ENCODE measurements at places on chromosomes 1 and 21.

GRCh38 chr1:161209790-161210409 lies 5.2 kb upstream of the FCER1G start:
- DNase-seq: peak; percentile 65

GRCh38 chr1:228903434-228904071 lies 168.3 kb downstream of the RHOU start:
- no peak for DNase-seq

GRCh38 chr1:248844526-248844925 lies 6.5 kb downstream of the ZNF672 start:
- no peak for DNase-seq

- no peak for DNase-seq
These were observed 109.1 kb upstream of the LMO4 start for GRCh38 chr1:87219626-87220025.

- no peak for DNase-seq
These were observed 233.0 kb upstream of the IRF2BP2 start for GRCh38 chr1:234842726-234843641.

- no peak for DNase-seq
These were observed 14.7 kb downstream of the RNF2 start for GRCh38 chr1:185059950-185060571.

DNA sequence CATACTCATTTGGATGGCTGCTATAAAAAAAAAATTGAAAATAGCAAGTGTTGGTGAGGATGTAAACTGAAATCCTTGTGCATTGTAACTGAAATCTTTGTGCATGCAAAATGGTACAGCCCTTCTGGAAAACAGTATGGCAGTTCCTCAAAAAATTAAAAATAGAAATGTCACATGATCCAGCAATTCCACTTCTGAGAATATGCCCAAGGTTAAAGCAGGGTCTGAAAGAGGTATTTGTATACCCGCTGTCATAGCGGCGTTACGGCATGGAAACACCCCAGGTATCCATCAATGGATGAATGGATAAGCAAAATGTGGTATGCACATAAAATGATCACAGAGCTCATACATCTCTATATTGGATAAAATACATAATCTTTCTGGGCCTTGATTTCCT lies 116.7 kb downstream of the RUSC1 start:
- no peak for DNase-seq

GRCh38 chr1:9270290-9270883 lies 22.3 kb upstream of the SPSB1 start:
- peak; percentile 78 for DNase-seq

DNA sequence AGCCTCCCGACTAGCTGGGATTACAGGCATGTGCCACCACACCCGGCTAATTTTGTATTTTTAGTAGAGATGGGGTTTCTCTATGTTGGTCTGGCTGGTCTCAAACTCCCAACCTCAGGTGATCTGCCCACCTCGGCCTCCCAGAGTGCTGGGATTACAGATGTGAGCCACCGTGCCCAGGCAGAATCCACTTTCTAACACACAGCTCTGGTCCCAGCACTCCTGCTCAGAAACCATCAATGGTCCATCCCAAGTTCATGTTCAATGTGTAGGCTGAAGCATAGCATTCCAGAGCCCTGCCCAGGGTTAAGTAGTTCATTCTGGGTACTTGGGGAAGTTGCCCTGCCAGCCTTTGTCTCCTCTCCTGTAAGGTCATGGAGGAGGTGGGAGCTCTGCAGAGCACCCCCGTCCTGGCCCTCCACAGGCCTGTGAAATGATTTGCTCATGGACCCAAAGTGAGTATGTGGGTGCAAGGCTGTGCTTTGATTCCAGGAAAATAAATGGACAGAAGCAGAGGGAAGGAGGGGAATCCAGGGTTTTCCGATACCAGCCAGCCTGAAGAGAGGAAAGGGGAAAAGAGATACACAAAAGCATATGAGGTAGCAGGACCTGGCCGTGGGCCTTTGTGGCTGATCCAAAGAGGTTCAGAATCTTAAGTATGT lies 55.2 kb downstream of the NENF start:
- DNase-seq: no peak

GRCh38 chr1:8752921-8753713 lies 64.3 kb downstream of the RERE start:
- DNase-seq: no peak

- DNase-seq: no peak
These were observed 80.2 kb downstream of the SLC45A1 start for GRCh38 chr1:8398086-8398485.

GRCh38 chr21:33546086-33546485 lies 3.2 kb downstream of the SON start:
- no peak for DNase-seq

- DNase-seq: no peak
These were observed 57.5 kb upstream of the CPLANE2 start for GRCh38 chr1:16294219-16295212.

DNA sequence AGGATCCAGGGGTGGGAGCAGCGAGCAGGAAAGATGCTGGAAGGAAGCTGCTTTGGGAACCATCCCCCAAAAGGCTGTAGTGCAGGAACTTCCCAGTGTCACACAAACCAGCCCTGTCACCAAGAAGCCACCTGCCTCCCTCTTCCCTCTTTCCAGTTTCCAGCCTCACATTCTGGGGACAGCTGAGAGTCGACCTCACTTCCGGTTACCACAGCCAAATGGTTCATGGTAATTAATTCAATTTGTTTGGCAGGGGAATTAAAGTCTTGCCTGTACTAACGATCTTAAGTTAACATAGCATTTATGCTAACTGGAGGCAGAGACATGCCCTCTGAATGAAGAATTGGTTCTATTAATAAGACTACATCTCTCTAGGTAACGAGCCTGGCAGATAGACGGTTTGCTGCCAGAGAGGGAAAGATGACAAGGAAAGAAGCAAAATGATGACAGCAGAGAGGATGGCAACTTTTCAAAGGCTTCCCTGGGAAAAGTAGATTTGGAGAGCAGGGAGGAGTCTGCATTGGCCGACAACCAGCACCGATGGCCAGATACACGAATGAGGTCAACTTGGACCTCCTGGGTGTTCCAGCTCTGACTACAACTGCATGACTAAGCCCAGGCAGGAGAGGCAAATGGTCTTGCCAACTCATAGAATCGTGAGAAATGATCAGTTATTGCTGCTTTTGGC lies 64.1 kb downstream of the TMCO4 start:
- DNase-seq: peak; percentile 79

- DNase-seq: peak; percentile 56
These were observed 868 bp downstream of the ZBTB40 start for GRCh38 chr1:22452481-22452957.

GRCh38 chr21:34983680-34984086 lies 65.4 kb downstream of the RUNX1 start:
- no peak for DNase-seq

DNA sequence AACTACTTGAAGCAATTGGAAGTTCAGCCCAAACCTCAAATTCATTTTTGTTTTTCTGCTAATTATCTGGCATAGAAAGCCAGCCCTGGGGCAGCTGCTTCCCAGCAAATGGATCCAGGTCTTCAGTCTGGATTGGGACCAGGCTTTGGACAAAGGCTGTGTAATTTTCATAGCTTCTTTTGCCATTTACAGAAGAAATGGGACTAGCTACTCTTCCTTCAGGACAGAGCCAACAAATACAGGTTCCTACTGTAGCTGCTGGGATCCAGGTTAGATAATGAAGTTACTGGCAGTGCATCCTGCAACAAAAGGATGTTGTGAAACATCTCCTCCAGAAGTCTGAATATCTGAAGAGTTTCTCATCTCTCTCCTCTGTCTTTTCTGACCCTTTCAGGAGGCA lies 171.5 kb upstream of the CAMK1G start:
- no peak for DNase-seq

Data from NCI-H1105 treated with DMSO at 0.1 percent for 48 hours (cell line).